ENCODE measurements at places on chromosomes 11 and 22.

DNA sequence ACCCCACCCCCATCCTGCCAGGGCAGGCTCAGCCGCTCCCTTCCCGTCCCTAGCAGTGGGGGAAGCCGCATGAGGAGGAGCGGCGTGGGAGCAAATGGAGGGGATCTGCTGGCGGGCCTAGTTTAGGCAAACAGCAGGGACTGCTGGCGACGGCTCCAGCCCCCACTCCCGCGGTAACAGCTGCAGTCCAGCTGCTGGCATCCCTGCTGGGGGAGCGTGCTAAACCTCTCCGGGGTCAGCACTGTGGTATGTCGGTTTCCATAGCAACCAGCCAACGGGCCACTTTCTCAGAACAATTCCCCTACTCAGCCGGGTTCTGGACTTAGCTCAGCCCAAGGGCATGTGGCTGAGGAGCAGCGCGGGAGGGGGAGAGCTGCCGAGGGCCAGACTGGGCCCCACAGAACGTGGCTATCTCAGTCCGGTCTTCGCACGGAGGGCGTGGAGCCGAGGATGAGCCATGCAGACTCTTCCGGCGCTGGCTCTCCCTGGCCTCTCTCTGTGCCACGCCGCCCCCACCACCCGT is 98.8 kb downstream of the PKNOX2 start:
- peak; percentile 99 for DNase-seq

- peak; percentile 50 for DNase-seq
Observed at GRCh38 chr11:10263929-10264328, 30.1 kb downstream of the SBF2 start.

DNA sequence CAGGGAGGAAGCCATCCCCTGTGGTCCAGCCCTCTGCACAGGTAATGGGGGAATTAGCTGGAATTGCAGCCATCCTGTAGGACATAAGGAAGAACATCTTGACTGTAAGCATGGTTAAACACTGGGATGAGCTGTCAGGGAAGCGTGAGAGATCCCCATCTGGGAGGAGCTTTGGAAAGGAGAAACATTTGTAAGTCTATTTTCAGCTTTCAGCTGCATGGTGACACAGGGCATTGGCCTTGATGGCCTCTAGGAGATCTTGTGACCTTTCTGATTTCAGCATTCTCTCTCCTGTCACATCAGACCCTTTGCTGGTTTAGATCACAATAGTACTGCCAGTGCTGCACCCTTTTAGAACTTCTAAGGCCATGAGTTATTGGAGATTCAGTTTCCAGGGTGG is 47.1 kb downstream of the BCR start:
- no peak for DNase-seq

DNA sequence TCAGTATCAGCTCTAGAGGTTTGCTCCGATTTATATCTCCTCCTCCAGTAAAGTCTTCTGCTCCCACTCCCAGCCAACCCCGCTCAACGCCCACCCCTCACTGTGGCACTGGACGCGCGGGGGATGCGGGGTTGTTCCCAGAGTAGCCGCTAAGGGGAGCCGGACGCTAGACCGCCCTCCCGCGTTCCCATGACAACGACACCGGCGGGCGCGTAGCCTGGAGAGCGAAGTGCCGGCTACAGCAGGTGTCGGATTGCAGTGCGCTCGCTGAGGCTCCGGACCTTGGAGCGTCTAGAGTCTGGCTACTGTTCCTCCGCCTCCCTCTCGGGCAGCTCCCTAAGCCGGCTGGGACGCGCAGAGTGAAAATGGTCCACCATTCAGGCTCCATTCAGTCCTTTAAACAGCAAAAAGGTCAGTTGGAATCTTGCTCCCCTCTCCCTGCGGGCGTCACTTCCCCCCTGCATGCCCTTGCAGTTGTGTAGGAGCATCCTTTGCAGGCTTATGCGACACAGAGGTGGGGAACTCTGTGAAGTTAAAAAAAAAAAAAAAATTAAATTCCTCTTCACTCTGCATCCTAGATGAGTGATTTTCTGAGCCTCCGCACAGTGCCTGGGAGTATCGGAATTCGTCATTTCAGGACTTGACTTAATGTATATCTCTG is at the start of gene ANO3:
Gene ANO3 (plus strand): TSS at position 220 of the 661 bp plus-strand sequence. CDS start 146 bp downstream, at position 366.
- peak; percentile 87 for DNase-seq

DNA sequence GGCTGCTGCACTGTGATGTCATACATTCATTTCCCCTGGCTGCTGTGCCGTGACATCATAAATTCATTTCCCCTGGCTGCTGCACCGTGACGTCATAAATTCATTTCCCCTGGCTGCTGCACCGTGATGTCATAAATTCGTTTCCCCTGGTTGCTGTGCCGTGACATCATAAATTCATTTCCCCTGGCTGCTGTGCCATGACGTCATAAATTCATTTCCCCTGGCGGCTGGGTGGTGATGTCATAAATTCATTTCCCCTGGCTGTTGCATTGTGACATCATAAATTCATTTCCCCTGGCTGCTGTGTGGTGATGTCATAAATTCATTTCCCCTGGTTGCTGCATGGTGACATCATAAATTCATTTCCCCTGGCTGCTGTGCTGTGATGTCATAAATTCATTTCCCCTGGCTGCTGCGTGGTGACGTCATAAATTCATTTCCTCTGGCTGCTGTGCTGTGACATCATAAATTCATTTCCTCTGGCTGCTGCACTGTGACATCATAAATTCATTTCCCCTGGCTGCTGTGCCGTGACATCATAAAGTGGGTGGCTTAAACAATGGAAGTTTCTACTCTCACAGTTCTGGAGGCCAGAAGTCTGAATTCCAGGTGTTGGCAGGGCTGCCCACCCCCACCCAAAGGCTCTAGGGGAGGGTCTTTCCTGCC is 301.1 kb downstream of the SHANK2 start:
- no peak for DNase-seq

DNA sequence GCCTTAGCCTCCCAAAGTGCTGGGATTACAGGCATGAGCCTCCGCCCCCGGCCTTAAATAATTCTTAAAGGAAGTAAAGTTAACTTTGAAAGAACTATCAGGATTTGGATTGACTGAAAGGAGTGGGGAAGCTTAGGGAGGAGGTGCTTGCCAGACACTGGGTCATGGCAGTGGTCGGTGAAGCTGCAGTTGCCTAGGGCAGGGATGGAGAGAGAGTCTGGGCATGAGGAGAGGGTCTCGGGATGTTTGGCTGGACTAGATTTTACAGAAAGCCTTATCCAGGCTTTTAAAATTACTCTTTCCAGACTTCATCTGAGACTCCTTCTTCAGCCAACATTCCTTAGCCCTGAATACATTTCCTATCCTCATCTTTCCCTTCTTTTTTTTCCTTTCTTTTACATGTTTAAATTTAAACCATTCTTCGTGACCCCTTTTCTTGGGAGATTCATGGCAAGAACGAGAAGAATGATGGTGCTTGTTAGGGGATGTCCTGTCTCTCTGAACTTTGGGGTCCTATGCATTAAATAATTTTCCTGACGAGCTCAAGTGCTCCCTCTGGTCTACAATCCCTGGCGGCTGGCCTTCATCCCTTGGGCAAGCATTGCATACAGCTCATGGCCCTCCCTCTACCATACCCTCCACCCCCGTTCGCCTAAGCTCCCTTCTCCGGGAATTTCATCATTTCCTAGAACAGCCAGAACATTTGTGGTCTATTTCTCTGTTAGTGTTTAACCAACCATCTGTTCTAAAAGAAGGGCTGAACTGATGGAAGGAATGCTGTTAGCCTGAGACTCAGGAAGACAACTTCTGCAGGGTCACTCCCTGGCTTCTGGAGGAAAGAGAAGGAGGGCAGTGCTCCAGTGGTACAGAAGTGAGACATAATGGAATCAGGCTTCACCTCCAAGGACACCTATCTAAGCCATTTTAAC is at the start of gene NNMT:
Gene NNMT (plus strand): TSS at position 724 of the 929 bp plus-strand sequence. CDS start 158 bp downstream, at position 882.
- DNase-seq = peak; percentile 98

- no peak for DNase-seq
Observed at GRCh38 chr11:59188954-59189353, 17.0 kb downstream of the DTX4 start.

DNA sequence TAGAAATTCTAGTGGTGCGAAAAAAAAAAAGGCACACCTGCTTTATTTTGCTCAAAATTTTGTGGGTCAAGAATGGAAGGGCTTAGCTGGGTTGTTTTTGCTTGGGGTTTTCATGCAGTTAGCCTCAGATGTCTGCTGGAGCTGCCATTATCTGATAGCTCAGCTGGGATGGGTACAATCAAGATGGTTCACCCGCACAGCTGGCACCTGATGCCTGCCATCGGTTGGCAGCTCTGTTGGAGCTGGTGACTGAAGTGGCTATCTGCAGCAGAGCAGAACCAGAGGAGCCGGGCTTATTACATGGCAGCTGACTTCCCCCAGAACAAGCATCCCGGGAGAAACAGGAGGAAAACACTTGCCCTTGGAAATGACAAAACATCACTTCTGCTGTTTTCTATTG is 12.1 kb upstream of the ELFN2 start:
- DNase-seq = no peak

DNA sequence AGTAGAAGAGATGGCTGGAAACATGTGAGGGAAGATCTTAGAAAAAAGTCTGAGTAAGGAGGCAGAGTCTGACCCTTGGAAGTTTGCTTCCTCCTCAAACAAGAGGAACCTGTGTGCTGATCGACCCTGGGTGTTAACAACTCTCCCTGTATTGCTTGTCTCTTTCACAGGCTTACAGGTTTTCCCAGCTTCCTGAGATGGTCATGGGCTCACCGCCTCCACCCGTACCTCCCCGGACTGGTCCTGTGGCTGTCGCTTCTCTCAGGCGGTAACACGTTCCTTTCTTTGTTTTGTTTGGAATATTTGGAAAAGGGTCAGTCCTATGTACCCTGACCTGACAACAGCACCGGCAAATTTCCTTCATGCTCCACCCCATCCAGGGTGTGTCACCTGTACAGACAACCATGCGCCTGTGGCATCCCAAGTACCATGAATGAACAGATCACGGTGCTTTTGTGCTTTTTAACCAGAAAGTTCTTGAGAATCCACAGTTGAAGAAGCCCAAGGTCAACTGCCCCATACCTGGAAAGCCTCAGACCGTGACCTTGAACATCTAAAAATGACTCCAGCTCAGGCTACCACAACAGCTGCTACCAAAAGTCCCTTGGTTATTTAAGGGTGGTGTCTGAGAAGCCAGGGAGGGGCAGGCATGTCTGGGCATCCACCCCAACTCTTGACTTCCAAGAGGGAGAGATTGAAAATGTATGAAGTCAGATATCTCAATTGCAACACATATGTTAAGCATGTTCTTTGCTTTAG is 44.6 kb downstream of the C11orf91 start:
- DNase-seq = no peak

- DNase-seq = no peak
Observed at GRCh38 chr11:122584670-122585069, 70.9 kb upstream of the UBASH3B start.

- no peak for DNase-seq
Observed at GRCh38 chr11:13834463-13834862, 128.1 kb upstream of the SPON1 start.

DNA sequence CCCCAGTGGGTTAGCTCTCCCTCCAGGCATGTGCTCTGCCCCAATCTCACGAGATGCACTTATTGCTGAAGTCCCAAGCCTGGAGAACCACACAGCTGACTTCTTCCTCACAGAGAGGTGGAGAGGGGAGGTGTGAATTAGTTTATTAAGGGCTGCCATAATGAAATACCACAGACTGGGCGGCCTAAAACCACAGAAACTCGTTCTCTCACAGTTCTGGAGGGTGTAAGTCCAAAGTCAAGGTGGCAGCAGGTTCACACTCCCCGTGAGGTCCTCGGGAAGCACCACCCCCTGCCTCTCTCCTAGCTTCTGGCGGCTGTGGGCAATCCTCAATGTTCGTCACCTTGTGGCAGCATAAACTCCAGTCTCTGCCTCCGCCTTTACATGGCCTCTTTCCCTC is 39.3 kb downstream of the TECTA start:
- no peak for DNase-seq

- DNase-seq = no peak
Observed at GRCh38 chr11:8292351-8292750, 28.7 kb upstream of the LMO1 start.

- no peak for DNase-seq
Observed at GRCh38 chr22:34761111-34761510, 304.8 kb upstream of the ISX start.

- DNase-seq = no peak
Observed at GRCh38 chr22:49292909-49293308, 534.8 kb downstream of the BRD1 start.

DNA sequence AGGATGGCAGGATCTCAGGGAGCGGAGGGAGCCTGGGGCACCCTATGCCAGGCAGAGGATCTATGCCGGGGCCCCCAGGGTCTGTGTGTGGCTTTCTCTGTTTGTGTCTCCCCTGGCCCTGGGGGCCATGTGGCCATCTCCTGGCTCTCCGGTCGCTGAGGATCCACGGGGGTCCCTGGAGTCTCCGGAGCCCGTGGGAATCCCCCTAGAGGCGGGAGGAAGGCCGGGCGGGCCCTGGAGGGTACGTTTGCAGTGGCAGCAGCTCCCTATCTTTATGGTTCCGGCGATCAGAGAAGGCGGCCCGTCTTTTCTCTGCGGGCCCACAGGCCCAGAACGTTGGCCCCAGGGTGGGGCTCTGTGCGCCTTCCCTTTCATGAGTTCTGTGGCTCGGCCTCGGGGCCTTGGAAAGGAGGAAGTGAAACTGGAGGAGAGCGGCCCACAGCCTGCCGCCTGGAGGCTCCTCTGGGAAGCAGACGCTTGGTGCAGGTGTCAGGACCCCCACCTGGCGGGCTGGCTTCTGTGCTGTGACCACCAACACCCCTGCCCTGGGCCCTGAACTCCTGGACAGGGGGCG is 82.1 kb downstream of the KCNQ1 start:
- DNase-seq = no peak

GRCh38 chr11:122046846-122047245 is 69.2 kb downstream of the BLID start:
- DNase-seq = peak; percentile 91

DNA sequence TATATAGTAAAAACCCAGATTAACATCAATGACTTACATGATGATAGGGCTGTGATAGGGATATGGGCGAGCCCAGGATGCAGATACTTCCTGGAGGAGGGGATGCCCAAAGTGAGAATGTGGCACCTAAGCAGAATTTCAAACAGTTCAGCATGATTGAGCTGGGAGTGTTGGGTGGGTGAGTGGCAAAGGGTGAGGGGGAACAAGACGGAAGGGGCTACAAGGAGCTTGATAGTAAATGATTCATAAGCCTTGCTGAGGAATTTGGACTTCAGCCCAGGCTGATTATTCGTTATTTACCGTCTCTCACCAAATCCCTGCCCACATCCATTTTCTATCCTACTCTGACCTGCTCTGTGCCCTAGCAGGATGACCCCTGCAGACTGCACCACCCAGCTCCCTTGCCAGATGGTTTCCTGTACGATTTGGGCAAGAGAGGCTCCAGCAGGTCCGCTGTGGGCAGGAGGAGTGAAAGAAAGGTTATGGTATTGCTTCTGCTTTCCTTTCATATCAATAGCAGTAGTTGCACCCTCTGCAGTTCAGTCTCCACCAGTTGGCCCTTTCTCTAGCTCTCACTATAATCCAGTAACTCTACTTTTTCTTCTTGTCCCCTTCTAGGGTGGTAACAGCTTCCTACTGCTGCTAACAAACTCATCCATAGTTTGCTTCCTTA is 30.3 kb upstream of the SIK2 start:
- DNase-seq = no peak

- no peak for DNase-seq
Observed at GRCh38 chr22:40635940-40636379, 559 bp downstream of the MRTFA start.
